ENCODE measurements at places on chromosomes 5 and 9.
A peak's percentile ranks its signal among the peaks of the same experiment; 100 is the strongest.

DNA sequence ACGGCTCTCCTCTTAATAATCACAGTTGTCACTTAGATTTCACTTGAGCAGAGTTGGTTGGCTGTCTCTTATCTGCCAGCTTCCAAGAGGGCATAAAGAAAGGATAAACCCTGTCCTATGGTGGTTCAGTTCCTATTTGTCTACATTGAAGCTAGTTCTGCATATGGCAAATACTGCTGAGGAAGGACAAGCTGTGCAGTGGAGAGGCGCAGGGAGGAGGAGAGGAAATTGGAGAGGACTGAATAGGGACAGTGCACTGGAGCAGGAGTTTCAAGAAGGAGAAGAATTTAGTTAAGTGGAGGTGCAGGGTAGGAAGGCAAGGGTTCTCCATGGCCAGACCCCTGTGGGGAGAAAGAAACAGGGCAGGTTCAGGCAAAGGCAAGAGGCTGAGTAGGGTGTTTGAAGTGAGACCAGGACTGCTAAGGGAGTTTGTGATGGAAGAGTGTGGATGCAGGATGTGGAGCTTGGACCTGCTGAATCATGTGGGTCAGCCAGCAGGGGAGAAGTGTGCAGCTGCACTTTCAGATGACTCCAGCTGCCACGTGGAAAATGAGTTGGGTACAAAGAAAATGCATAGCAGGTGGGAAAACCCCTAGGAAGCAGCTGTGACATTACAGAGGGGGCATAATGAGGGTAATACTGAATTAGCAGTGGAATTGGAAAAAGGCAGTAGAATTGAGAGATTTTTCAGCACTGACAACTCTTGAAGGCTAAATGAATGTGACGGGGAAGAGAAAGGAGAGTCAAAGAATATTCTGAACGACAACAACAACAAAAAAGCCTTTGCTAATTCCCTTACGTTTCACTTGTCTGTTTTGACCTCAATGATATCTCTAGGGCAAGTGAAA lies 66.8 kb downstream of the MAMDC2 start:
- no peak for DNase-seq

DNA sequence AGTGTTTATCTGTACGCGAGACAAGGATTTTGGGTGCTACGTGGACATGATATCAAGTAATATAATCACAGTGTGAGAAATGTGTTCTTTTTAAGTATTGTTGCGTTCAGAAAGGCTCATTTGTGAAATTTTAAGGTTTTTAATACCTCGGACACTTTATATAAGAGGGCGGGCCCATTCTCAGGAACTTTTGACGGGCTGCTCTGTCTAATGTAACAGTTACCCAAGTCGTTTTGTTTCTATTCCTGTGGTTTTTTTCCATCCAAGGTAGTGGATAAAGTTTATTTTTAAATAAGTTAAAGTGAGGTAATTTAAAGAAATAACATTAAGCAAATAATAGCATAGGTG lies 525 bp downstream of the SRP19 start:
- DNase-seq, result no peak

DNA sequence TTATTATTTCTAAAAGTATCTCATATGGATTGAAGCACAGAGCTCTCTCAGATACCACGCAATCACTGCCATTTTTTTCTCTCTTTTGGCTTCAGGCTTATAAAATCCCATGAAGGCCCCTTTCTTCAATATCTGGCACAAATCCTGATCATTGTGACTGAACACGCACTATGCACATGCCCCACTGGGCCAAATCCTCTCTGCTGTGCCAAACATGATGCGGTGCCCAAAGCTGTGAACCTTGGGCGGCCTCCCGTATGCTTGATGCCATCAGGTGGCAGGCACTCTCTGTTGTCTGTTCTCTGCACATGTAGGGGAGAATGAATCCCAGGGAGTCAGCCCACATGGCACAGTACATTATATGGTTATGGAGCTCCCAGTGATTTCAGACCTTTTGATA lies 375.0 kb upstream of the RGMB start:
- no peak for DNase-seq

GRCh38 chr5:111855356-111855755 lies 98.4 kb upstream of the NREP start:
- no peak for DNase-seq

- no peak for DNase-seq
Measured at GRCh38 chr5:90170261-90170660, 239.3 kb downstream of the CETN3 start.

DNA sequence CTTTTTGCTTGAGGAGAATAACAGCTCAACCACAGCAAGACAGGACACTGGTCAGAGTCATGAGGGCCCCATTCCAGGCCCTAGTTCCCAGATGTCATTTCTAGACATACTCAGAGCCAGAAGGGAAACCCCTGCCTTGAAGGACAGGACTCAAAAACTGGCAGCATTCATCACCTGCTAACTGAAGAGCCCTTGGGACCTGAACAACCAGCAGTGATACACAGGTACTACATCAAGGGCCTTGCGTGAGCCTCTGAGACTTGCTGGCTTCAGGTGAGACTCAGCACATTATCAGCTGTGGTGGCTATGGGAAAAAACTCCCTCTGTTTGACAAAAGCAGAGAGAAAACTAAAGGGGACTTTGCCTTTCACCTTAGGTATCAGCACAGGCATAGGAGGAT lies 22.6 kb downstream of the TMEM267 start:
- no peak for DNase-seq

DNA sequence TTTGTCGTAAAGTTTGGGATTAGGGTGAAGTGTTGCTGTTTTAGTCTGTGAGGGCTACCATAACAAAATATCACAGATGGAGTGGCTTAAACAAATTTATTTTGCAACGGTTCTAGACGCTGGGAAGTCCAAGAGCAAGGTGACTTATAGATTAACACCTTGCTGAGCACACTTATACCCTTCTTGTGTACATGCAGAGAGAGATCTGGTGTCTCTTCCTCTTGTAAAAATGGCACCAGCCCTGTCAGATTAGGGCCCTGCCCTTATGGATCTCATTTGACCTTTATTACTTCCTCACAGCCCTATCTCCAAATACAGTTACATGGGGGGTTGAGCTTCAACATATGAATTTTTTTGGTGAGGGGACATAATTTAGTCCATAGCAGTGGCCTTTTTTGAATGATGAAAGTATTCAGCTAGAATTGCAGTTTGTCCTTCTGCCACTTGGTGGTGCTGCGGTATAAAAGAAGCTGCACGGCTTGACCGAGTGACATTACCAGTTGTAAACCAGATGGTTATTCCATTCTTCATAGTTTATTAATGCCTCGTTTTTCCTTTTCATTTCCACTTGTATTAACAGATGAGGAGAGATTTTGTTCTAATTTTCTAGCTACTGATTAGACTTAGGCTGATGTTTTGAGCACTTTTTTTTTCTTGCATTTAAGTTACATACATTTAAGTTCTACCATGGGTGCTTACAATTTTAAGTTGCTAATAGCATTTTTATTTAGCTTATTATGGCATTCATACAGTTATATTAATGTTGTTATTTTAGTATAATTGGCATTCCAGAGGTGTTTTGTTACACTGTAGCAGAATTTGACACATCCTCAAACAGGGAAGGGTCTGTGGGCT lies 19.4 kb downstream of the DCP2 start:
- peak; percentile 56 for DNase-seq

GRCh38 chr5:158074992-158075769 lies 216.2 kb upstream of the CLINT1 start:
- DNase-seq, result no peak

GRCh38 chr9:36575411-36575882 lies 2.8 kb downstream of the MELK start:
- DNase-seq, result no peak

DNA sequence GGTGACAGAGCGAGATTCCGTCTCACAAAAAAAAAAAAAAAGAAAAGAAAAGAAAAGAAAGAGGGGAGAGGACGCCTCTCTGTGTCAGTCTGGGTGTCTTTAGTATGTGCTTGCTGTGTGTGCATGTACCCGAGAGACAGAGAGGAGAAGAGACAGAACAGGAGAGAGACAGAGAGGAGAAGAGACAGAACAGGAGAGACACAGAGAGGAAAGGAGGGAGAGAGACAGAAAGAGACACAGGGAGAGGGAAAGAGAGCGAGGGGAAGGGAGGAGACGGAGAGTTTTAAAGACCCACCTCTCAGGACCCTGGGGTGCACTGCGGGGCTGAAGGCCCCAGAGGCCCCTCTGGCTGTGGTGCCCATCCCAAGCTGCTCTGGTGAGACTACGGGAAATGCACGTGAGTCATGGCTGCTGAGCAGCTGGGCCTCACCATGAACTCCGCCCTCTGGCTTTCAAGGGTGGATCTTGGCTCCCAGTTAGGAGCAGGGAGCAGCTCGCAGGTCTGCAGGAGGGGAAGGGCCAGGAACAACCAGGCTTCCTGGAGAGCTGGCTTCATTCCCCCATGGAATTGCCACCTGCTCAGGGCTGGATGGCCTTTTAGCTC lies 7.9 kb downstream of the SLC6A3 start:
- DNase-seq, result no peak

- DNase-seq, result no peak
Measured at GRCh38 chr5:13629218-13629617, 315.3 kb downstream of the DNAH5 start.

DNA sequence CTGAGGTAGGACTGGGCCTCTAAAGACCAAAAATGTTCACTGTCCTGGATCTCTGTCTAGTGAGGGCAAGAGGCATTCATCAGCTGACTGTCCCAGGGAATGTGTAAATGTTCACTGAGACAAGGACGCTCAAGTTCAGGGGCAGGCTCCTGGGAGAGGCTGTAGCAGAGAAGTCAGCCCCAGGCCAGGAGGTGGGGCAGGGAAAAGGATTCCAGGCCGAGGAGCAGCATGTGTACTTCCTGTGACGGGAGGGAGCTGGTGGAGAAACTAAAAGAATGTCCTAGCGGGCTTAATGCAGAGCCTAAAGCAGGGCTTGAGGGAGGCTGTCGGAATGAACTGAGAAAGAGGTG lies 205.8 kb downstream of the GABBR2 start:
- no peak for DNase-seq

DNA sequence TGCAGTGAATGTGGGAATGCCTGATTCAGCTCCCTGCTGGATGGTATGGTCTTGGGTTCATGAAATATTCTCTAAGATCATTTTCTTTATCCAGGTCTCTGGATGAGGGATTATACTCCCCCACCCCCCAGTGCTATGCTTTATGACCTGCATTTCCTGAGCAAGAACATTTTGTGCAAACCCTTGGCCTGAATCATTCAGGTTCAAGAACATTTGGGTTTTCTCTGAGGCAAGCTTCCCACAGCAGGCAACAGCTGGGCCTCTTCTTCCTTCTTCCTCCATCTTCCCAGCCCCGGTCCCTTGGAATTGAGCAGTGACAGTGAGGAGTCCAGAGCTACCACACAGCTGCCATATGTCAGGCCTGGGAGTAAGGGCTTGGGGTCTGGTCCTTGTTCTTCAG lies 58.6 kb upstream of the TNFSF15 start:
- no peak for DNase-seq

DNA sequence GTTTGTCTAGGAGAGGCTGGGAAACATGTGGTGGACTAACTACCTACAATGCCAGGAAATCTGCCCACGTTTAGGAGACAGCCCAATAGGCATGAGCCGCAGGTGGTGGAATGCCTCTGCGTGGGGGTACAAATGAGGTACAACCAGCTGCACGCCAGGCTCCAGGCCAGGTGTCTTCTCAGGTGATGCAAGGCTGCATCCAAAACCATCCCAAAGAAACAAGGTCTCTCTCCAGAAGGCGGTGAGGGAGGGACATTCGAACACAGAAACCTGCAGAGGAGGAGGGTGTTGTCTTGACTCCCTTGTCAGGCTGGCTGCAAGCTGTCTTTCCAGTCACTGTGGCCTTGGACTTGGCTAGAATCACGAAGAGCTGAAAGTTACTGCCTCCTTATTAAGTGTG lies 11.6 kb downstream of the ANKH start:
- DNase-seq, result no peak

- no peak for DNase-seq
Measured at GRCh38 chr5:133499895-133500294, 112.4 kb downstream of the FSTL4 start.

DNA sequence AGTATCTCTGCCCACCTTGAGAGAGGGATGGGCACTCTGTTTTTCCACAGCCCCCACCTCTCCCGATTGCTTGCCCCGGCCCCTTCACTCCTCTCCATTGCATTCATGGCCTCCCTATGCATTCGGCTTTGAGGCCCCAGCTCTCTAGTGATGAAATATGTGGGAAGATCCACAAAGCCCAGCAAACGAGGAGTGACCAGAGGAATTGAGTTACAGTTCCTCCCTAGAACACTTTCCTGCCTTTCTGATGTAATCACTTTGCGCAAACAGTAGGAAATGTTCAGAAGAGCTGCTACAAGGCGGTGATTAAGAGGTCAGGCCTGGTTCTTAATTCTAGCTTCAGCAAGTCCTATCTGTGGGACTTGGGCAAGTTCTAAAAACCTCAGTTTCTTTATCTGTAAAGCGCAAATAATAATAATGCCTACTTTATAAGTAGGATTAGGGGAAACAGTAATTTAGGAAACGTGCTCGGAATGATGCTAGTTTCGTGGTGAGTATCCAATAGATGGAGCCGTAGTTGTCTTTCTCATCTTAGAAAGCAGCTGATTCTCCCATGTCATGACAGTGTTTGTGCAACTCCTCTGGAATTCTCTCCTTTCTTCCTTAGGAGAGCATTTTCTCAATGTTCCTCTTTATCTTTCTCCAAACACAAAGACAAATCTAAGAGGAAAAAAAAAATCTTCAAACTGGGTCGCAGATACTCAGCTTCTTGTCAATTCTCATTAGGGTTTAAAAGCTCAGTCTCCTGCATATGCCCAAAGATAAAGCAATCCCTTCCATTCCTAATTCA lies 99.5 kb upstream of the MSX2 start:
- no peak for DNase-seq

- DNase-seq, result no peak
Measured at GRCh38 chr5:7325975-7326913, 69.7 kb upstream of the ADCY2 start.

GRCh38 chr5:11494340-11494739 lies 409.9 kb downstream of the CTNND2 start:
- no peak for DNase-seq

- DNase-seq, result no peak
Measured at GRCh38 chr5:67045816-67046740, 150.5 kb downstream of the CD180 start.

GRCh38 chr5:61525512-61526206 lies 193.6 kb downstream of the ZSWIM6 start:
- DNase-seq, result no peak

DNA sequence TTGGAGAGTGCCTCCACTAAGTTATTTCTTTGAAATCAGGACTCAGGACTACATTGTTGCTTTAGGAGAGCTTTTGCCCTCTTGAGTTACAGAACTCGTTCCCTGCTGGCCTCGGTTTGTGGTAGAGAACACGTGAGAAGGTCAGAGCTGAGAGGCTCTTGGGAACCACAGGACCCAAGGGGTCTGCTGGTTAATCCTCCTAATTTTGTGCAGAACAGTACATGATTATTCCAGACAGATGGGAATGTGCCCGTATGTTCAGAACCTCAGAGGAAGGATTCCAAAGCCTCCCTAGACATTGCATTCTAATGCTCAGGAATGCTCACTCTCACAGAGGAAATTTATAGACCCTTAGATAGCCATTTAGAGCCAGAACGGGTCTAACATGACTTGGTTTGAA lies 25.2 kb upstream of the BASP1 start:
- DNase-seq, result no peak

DNA sequence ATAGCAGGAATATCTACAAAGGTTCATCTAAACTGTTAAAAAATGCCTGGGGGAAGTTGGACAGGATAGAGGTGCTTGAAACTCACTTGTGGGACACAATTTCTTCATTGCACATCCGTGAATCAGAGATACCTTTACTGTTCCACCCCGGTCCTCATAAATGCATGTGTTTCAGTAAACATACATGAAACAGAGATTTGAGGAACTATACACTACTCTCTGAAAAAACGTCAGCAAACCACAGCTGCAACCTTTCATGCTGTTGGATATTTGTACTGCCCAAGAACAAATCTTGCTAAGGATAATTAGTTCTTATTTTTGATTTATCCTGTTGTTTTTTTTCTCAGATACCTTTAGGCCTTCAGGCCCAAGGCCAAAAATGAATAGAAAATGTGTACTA lies 337.3 kb downstream of the KDM4C start:
- no peak for DNase-seq
